ENCODE measurements at places on chromosomes 7 and 10.
A peak's percentile ranks its signal among the peaks of the same experiment; 100 is the strongest.

DNA sequence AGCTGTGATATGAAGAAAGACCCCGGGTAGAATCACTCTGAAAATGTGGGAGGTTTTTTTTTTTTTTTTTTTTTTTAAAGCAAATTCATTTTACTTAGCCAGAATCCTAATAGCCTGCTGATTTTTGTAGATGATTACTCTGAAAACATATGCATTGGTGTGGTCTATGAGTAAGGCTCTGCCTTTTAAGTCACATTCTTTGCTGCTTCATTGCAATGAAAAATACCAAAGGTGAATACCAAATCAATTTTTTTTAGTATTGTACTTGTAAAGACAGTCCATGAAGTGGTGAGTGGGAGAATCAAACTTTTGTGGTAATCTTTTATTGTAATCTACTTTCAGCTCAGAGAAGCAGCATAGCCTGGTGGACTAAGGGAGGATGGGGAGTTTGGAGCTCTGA is 130.3 kb downstream of the SDK1 start:
- no peak for DNase-seq

- DNase-seq = peak; percentile 79
Measured at GRCh38 chr10:71708301-71708703, 11.3 kb downstream of the C10orf105 start.

GRCh38 chr7:53013925-53014324 is 21.5 kb upstream of the POM121L12 start:
- no peak for DNase-seq

GRCh38 chr7:150857276-150858055 is 5.1 kb downstream of the AOC1 start:
- DNase-seq = no peak

GRCh38 chr7:34451923-34452322 is 206.1 kb upstream of the NPSR1 start:
- DNase-seq = no peak

- DNase-seq = no peak
Measured at GRCh38 chr7:134767520-134768168, 11.8 kb upstream of the CALD1 start.

GRCh38 chr7:112089551-112089950 is 116.6 kb downstream of the DOCK4 start:
- DNase-seq = no peak

- DNase-seq = no peak
Measured at GRCh38 chr7:36387435-36388231, 2.0 kb upstream of the ANLN start.

GRCh38 chr10:112842832-112843360 is 107.2 kb upstream of the TCF7L2 start:
- DNase-seq = no peak

- DNase-seq = no peak
Measured at GRCh38 chr7:48217266-48217665, 46.0 kb downstream of the ABCA13 start.

GRCh38 chr7:138602451-138602850 is 98.7 kb downstream of the SVOPL start:
- no peak for DNase-seq

GRCh38 chr7:106057962-106058927 is 53.9 kb downstream of the SYPL1 start:
- no peak for DNase-seq

GRCh38 chr10:74955796-74956195 is 129.4 kb downstream of the KAT6B start:
- DNase-seq = no peak

DNA sequence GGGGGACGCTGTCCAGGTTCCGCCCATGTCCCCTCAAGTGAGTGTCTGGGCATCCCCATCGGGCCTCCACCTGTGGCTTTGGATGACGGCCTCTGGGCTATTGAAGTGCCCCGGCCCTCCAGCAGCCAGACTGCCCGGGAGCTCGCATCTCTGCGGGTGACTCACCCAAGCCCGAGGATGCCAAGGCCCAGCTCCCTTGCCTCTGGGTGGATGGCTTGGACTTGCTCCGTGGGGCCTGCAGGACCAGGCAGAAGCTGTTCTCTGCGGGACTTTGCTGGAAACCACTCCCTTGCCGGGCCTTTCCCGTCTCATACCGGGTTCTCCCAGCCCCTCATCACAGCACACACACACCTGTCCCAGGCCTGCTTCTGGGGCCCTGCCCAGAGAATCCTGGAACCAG is 22.4 kb downstream of the DPYSL4 start:
- DNase-seq = no peak

- DNase-seq = no peak
Measured at GRCh38 chr10:75245354-75246250, 9.8 kb upstream of the COMTD1 start.

DNA sequence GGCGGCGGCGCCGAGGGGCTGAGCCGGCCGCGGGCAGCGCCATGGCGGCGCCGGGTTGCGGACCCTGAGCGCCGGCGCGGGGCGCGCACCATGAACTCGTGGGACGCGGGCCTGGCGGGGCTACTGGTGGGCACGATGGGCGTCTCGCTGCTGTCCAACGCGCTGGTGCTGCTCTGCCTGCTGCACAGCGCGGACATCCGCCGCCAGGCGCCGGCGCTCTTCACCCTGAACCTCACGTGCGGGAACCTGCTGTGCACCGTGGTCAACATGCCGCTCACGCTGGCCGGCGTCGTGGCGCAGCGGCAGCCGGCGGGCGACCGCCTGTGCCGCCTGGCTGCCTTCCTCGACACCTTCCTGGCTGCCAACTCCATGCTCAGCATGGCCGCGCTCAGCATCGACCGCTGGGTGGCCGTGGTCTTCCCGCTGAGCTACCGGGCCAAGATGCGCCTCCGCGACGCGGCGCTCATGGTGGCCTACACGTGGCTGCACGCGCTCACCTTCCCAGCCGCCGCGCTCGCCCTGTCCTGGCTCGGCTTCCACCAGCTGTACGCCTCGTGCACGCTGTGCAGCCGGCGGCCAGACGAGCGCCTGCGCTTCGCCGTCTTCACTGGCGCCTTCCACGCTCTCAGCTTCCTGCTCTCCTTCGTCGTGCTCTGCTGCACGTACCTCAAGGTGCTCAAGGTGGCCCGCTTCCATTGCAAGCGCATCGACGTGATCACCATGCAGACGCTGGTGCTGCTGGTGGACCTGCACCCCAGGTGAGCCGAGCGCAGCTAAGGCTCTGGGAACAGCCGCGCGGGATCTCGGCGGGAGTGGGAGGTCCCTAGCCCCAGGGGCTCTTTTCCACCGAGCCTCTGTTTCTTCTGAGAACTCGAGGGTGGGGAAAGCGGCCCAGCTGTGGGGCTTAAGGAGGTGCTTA is at the start of gene GPR26:
TSS of gene GPR26 (plus strand) at position 38 of the 919 bp plus-strand sequence. CDS start at position 91, 53 bp downstream.
- no peak for DNase-seq

- DNase-seq = no peak
Measured at GRCh38 chr7:101988513-101988912, 171.1 kb downstream of the CUX1 start.

- peak; percentile 82 for DNase-seq
Measured at GRCh38 chr7:32490127-32490796, at the start of gene LSM5. LSM5 (minus strand) TSS chr7:32490380; CDS start chr7:32490365, 15 bp downstream.

- no peak for DNase-seq
Measured at GRCh38 chr10:21506351-21506750, 19.1 kb downstream of the SKIDA1 start.

DNA sequence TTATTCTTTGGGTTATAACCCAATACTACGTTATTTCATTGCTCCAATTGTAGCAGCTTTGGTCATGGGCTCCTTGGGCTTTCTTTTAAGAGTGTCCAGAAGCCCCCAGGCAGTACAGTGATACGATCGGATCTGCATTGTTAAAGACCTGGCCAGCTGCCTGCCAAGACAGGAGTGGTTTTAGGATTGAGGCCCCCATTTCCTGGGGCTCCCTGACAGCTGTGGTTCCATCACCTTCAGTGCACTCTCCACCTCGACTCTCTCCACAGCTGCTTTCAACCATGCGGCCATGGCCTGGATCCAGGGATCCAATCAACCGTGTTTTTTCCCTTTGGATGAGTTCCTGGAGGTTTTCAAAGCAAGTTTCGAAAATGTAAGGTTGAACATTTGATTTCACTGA is 123.4 kb upstream of the BTBD16 start:
- DNase-seq = no peak

DNA sequence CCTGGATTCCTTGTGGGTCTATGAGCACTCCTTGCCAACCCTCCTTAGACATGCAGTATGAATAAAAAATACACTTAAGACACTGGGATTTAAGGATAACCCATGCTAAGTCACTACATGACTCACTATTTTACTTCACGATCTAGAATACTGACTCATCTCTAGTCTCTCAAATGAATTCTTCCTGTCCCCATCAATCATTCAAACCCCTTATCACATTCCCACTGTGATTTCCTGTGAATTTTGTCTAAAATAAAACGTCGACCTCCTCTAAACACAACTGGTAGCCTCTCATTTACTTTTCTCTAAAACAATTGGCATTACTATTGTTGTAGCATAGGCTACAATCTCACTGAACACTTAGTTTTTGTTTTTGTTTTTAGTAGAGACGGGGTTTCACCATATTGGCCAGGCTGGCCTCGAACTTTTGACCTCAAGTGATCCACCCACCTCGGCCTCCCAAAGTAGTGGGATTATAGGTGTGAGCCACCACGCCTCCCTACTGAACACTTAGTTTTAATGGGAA is 3.9 kb upstream of the IQUB start:
- DNase-seq = no peak

DNA sequence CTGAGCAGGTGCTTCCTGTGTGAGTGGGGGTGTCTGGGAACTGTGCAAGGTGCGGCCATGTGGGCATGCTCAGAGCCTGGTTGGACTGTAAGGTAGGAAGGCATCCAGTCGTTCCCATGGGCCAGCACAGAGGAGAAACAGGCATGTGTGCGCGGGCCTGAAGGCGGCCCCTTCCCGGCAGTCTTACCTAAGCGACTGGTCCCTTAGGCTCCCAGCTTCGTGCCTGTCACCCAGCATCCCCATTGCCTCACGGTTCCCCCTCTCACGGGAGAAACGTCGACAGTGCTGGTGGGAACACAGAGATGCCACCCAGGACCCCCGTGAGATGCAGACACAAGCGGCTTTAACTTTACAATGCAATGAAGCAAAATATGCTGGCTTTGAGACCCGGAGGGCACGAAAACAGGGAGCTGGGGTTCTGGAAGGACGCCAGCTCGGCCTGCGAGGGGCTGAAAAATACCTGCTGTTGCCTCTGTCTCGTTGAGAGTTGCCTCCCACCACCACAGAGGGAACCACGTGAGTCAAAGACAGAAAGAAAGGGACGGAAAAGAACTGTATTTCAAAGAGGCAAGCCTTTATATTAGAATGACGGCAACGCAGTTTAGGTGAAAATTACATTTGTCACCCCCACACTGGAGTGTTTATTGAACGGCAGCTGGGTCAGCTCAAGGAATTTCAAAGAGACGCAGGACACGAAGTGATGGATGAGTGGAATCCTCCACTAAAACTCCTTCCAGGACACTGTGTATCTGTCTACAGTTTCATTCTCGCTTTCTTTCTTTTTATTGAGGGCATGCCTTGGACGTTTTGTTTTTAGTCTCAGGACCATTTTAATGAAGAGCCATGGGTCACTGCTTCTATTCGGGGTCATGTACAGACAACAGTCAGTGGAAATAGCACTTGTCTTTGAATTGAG is 128.4 kb downstream of the DNAJB6 start:
- no peak for DNase-seq

DNA sequence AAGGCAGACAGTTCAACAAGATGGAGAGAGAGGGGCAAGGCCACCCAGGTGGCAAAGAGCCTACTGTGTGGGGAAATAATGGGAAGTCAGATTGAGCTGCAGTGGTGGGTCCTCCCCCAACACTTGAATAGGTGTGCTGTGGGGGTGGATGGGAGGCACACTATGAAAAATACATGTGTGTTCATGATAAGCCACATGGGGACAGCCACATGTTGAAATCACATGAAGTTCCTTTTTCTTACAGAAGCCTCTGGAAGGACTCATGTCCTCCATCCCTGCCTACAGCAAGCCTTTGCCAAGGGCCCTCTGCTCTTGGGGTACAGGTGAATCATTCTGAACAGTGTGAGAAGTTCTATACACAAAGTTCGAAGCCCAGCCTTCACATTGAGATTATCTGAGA is 310.9 kb downstream of the LRMDA start:
- DNase-seq = no peak

- no peak for DNase-seq
Measured at GRCh38 chr7:75835688-75836285, 22.2 kb upstream of the CCL24 start.

- no peak for DNase-seq
Measured at GRCh38 chr7:10860516-10860915, 113.2 kb upstream of the PHF14 start.

GRCh38 chr7:140200061-140200989 is 23.5 kb upstream of the KDM7A start:
- DNase-seq = no peak

GRCh38 chr10:125159932-125160855 is at the start of gene CTBP2:
CTBP2 (minus strand) TSS chr10:125160563.
- DNase-seq = no peak

- no peak for DNase-seq
Measured at GRCh38 chr10:1432161-1432560, 305.2 kb downstream of the ADARB2 start.

DNA sequence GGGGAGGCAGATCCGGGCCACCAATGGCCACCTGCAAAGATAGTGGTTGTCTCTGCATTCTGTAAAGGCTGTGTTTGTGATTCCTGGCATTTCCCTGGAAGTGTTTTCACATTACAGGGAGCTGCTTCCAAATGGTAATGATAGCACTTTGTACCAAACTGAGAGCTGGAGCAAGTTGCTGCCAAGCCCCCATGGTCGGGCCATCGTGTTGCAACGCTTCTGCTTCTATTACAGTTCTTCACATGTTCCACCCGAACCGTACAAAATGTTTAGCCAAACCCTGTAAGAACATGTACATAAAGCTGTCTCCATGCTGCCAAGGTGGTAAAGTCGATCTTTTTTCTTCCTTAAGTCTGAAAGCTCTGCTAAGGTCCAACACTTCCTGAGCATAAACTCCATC is 397.7 kb upstream of the NFE2L3 start:
- no peak for DNase-seq

DNA sequence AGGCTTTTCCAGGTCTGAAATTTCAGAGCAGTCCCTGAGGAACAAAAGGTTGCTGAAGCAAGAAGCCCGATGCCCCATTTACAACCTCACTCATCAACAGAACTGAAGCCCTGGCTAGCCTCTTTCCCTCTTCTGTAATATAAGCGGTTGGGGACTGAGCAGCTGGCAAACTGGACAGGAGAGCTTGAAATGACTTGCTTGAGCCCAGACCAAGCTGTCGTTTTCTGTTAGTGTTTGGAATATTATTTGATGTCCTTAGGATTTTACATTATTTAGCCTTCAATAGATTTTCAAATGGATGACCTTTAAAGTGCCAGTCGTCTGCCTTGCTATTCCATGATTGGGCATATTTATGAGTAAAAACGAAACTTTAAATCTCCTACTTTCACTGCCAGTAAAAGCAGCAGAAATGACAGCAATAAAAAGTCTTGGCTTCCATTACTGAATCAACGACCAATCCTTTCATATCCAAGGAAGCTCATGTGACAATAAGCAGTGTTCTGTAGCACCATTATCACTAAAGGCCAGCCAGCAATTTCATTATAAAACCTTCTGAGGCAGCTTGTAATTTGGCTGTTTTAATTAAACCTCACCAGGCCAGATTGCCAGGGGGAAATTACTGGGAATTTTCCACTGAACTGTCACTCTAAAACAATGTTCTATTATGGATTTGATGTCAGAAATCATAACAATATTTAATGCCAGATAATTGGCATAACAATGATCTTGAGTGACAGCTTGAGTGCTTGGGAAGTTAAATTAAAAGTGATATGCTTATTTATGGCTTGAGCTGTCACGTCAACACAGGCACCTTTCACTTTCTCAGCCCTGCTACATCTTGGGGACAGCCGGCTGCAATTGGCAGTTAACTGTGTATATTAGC is 85.9 kb downstream of the LSMEM1 start:
- DNase-seq = no peak

All from stimulated activated CD4-positive, alpha-beta T cell treated with anti-CD3 and anti-CD28 coated beads, Interleukin-2, amount 100 ng/mL, for 48 hours (primary cell).